ENCODE measurements at places on chromosomes 7 and 10. TPM values are rescaled to one million over a fixed set of nuclear protein-coding genes. Genes with fewer than 3 reads are reported as not detected.

NRCAM gene
- 85.7 TPM for total RNA-seq

ASAH2B gene
- 9.4 TPM for total RNA-seq

DNA sequence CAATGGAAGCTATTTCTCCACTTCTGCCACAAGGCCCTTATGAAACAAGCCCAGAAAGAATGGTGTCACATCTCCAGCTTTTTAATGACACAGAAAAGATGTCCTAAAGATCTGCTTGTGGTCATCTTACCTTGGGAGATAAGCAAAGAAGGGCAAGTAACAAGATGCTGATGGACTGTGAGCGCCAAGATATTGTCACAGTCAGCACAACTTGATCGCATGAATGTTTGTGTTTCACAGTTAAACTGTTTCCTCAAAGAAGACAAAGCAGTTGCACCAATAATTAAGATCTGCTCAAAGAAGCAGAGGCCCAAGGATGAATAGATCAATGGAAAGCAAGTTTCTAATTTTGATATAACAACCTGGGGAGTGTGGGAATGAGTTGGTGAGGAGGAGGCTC is 15.9 kb downstream of the ICA1 start:
- DNase-seq: no peak

- no peak for DNase-seq
These were observed 62.0 kb upstream of the HGF start for GRCh38 chr7:81831883-81832282.

Measured in Caco-2 (cell line).